SIG-M5 (cell line): ENCODE measurements at places on chromosomes 6 and 20.

- DNase-seq: no peak
These were observed 254.4 kb upstream of the RUNX2 start for GRCh38 chr6:45073771-45074170.

DNA sequence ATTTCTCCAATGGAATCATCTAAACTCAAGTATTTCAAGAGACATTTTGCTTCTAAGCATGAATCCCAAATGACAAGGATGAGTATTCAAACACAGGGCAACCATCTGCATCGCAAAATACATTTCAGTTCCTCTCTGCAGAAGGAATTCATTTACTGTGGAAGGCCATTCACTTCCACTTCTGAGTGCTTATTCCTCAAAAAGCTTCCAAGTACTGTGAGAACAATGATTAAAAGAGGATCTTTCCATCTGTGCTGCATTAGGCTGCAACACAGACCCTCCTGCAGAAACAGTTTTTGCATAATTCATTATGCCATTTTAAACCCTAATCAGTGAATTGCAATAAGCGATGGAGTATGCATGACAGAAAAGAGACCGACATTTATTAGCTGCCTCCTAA, 52.5 kb downstream of the ARHGAP18 start:
- no peak for DNase-seq

DNA sequence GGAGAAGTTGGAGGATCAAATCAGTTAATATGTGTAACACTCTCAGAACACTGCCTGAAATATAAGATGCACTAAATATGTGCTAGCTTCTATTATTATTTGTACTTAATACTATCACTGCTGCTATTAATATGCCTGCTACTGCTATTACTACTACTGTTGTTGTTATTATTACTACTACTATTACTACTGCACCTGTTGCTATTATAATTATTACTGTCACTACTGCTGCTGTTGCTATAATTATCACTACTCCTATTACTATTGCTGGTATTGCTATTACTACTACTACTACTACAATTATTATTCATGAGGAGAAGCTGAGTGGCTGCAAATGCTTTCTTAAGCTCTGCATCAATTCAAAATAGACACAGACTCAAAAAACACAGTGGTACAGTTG, 16.7 kb upstream of the SSTR4 start:
- DNase-seq: no peak

DNA sequence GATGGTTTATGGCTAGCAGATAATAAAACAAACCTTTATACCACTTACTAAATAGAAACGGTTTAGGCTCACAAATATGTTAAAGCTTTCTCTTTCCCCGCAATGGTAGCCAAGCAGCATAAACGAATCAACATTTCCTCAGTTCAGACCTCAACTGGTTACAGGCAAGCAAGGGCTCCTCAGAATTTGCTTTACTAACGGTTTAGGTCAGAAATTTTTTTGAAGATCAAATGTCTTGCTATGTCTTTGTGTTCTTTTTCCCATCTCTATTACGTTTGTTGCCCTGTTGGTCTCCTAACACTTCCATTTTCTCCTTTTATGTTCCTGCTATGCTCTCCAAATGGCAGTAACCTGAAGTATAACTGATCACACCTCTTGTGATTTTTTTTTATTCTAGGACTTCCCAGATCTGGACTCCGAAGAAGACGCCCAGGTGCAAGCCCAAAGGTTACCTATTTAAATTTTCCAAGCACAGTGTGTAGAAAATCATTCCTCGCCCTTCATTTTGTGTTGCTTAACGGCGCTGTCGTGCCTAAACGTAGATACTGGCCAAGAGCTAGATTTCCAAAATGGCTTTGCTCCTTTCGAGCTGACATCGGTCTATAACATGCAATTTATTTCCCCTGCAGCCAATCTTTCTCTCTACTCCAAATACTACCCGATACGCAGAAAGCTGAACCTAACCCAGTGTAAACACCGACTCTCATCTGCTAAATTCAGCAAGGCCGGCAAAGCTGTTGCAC, 717 bp upstream of the ASF1A start:
- DNase-seq: no peak

DNA sequence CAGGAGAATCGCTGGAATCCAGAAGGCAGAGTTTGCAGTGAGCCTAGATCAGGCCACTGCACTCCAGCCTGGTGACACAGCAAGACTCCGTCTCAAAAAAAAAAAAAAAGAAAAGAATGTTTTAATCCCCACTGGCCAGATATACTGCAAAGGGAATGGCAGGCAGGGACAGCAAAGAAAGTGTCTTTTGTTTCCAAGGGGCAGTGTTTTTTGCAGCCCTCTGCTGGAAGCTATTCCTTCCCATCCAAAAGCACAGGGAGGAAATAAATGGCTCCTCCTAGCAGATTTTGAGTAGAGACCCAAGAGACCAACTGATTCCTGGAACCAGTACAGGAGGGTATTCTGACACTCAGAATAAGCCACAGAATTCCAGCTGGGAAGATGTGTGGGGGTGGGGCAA, 112.5 kb upstream of the STMND1 start:
- DNase-seq: no peak

DNA sequence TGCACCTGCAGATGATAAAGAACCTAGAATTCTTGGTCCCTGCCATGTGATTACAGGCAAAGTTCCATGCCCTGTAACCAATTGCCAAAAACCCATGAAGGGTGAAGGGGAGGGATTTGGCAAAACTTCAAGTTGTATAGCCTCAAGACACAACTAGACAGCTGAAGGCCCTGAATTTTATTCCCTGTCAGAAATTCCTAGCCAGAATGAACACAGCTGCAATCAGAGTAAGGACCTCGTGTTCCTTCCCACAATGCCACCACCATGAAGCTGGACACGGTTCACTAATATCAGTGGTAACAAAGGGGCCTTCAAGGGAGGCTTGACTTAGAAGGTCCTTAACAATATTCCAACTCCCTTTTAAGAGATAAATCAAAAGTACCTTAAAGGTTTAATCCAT, 22.5 kb upstream of the IRAK1BP1 start:
- no peak for DNase-seq

- no peak for DNase-seq
These were observed 5.0 kb downstream of the TNFRSF6B start for GRCh38 chr20:63701329-63702035.

GRCh38 chr6:139800837-139801236, 426.4 kb upstream of the CITED2 start:
- DNase-seq: no peak

- DNase-seq: no peak
These were observed 55.2 kb downstream of the B4GALT5 start for GRCh38 chr20:49658508-49658907.

DNA sequence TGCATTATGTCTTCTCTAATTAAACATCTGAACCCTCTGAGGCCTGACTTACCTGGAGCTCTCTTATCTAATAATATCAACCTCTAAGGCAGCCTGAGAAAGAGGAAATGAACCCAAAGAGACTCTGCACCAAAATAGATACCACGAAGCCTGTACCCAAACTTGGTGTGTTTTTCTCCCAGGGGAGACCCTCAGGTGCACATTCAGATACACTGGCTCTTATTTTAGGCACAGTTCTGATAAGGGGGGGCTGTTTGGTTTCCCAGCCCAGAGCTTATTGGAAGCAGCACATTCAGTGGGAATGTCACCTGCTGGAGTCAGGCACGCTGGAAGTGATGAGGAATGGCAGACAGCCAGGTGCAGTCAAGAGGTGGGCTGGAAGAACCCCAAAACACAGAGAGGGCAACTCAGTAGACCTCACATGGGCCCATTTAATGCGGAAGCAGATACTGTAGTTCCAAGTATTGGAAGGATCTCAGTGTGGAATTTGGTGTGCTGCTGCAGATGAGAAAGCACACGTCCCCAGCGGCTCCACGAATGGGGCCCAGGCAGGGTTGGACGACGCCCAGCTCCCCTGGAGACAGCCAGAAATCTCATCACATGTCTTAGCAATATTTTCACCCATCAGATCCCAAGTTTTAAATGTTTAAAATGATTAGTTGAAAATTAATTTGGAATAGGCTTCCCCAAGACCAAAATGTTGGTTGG, 9.7 kb upstream of the CCR6 start:
- DNase-seq: no peak

- DNase-seq: no peak
These were observed 708.3 kb downstream of the HDGFL1 start for GRCh38 chr6:23277521-23278179.

- no peak for DNase-seq
These were observed 75.9 kb upstream of the SYNJ2 start for GRCh38 chr6:157905590-157906342.

- no peak for DNase-seq
These were observed 169.3 kb downstream of the TTLL2 start for GRCh38 chr6:167493976-167494697.

DNA sequence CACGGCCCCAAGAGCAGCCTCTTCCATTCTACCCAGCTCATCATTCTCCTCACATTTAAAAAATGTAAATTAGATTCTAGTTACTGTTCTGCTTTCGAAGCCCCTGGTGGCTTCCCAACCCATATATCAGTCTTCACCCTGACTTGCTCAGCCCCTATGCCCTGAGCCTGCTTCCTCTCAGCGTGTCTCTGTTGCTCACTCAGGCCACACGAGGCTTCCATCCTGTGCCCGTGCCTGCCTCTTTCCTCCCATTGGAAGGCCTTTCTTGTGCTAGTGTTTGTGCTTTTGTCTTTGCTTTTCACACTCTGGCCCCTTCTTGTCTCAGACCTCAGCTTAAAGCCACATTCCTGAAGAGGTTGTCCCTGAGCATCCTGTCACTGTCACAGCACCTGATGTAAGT, 78.1 kb downstream of the AFDN start:
- DNase-seq: no peak

GRCh38 chr6:168060521-168060931, 18.5 kb downstream of the FRMD1 start:
- DNase-seq: no peak

- no peak for DNase-seq
These were observed 512.8 kb upstream of the CITED2 start for GRCh38 chr6:139887275-139887674.

- no peak for DNase-seq
These were observed 48.9 kb downstream of the ELOVL2 start for GRCh38 chr6:10995114-10995707.

GRCh38 chr6:37693079-37693478, 4.6 kb downstream of the MDGA1 start:
- no peak for DNase-seq

DNA sequence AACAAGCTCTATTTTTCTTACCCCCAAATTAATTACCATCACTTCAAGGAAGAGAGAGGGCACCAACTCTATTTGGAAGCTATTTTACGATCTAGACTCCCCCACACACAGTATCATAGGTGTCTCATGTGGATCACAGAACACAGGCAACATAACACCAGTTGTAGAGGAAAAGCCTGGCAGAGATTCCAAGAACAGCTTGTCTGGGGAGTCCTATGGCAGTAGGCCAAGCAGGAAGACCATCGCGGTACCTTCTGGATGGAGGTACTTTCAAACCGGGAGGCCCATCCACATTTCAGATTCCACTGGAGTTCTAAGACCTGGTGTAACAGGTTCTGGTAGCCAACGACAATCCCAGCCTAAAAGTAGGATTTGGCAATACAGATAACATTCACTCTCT, 37.6 kb upstream of the SPDEF start:
- DNase-seq: no peak

DNA sequence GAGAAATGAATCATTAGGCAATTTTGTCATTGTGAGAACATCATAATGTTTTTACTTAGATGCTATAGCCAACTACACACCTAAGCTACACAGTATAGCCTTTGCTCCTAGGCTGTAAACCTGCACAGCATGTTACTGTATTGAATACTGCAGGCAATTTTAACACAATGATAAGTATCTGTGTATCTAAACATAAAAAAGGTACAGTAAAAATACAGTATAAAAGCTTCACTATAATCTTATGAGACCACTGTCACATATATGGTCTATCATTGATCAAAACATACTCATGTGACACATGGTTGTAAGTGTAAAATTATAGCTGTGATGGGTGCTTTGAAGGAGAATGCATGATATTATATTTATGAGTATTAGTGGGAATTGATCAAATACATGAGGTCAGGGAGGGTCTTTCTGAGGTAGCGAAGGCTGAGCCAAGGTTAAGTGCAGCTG, 29.2 kb upstream of the CCN2 start:
- DNase-seq: no peak

DNA sequence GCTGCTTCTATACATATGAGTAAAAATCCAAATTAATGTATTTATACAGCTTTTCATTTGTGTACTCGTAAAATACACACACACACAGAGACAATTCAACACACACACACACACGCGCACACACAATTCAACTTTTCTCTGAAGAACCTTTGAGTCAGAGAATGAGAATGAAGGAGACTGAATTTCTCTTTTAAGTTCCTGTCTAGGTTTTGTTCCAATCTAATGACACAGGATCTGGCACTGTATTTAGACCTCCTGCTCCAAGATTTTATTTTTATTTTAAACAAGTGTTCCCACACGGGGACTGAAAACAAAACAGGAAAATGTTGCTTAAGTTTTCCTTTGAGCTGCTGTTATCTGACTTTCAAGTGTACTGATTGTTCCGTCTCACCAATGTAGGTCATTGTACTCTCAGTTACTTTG, 250.8 kb downstream of the LAMA2 start:
- DNase-seq: no peak

DNA sequence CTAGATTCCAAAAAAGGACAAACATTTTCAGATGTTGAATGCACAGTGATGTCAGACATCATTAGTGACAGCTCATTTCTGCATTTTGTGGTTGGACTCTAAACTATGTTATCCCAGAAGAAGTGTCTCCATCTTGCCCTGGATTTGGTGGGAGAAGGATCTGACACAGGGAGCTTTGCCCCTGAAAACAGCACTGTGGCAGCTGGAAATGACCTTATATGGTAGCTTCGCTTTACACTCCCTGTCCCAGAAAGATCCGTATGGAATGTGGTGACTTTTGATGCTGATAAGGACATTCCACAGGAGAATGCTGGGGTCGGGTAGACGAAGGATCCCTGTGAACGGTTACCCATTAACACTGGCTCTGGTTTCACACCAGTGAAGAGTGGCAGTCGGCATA, 87.2 kb upstream of the EDN1 start:
- no peak for DNase-seq

- DNase-seq: no peak
These were observed 164.8 kb upstream of the CEP162 start for GRCh38 chr6:84392261-84392660.

DNA sequence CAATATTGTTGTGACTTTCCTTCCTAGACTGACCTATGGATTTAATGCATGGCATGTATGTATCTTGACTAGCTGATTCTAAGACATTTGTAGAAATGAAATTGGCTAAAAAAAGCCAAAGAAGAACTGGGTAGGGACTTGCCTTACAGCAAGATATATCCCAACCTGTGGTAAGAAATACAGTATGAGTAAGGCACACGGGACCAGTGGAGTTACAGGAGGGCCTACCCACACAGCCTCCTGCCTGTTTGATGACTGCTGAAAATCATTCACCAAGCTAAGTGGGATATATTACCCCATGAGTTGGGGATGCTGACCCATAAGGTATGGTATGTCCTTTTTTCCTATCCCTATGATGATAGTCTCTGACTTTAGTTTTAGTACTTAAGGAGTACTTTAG, 112.2 kb downstream of the INSM1 start:
- no peak for DNase-seq

- DNase-seq: no peak
These were observed 384.2 kb downstream of the PRKN start for GRCh38 chr6:162343198-162343935.
